Hindlimb muscle (tissue), 1 donor: ENCODE measurements at places on chromosomes 6 and 20. TPM values are rescaled to one million over a fixed set of nuclear protein-coding genes. Genes with fewer than 3 reads are reported as not detected.

ZMYND8 gene
- polyA plus RNA-seq: 18.6 TPM

MC3R gene
- polyA plus RNA-seq: not detected

DNA sequence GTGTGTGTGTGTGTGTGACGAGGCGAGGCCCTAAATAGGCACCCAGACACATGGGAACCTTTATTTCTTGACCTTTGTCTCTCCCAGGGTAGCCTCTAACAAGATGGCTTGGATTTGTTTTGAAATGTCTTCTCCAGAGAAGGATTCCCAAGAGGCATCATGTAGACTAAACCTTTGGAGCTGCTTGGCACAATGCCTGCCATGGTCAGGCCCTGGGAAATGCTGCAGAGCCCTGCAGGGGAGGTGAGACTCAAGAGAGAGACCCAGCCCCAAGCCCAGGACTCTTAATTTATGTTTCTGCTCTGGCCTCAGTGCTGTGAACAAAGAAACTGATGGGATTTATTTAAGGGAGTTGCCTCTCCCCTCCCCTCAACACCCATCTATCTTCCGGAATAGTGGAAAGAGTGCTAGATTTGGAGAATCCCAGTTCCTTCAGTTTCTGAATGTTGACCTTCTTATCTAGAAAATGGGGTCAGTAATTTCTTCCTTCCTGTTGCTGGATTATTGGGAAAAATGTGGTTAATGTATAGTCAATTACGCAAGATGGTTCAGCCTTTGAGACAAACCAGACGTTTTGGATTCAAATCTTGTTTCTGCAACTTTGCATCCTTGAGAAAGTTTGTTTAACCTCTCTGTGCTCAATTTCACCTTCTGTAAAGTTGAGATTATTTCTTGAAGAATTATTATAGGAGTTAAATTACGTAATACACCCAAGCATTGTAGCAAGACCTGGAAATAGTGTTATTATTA is 434.8 kb downstream of the MAFB start:
- DNase-seq: no peak

DNA sequence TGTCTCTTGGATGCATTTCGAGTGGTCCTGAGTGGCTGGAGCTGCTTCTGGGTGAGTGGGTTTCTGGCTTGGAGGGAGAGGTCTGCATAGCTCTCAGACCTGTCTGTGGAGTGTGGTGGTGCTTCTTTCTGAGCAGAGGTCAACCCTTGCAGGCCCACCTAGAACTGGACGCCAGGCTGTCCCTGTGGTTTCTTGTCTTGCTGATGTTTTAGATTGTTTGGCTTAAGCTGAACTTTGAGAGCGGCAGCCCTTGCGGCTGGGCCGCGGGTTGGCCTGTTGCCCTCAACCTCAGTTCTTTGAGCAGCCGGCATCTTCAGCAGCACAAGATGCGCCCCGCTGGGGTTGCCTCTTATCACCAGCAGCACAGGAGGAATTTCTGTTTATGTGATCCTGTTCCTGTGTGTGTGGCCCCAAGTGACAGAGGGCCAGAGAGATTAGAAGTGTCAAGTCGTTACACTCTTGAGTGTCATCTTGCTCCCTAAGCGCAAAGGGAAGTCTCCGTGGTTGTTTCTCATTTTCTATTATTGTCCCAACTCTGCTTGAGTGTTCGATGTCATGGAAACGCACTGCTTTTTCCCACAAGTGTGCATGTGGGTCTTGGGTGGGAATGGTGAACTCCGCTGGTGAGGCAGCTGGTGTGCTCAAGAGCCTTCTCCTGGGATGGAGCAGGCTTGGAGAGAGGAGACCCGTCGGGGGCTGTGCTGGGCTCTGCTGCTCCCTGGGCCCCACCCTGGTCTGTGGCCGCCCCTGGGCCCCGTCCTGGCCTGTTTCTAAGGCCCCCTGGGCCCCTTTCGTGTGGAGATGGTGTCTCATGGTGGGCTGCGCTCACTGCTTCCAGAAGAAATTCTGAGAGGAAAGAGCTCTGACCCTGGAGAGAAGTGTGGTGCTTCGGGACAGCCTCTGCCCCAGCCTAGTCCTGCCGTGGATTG is 20.1 kb upstream of the SLC22A1 start:
- DNase-seq: no peak

DNA sequence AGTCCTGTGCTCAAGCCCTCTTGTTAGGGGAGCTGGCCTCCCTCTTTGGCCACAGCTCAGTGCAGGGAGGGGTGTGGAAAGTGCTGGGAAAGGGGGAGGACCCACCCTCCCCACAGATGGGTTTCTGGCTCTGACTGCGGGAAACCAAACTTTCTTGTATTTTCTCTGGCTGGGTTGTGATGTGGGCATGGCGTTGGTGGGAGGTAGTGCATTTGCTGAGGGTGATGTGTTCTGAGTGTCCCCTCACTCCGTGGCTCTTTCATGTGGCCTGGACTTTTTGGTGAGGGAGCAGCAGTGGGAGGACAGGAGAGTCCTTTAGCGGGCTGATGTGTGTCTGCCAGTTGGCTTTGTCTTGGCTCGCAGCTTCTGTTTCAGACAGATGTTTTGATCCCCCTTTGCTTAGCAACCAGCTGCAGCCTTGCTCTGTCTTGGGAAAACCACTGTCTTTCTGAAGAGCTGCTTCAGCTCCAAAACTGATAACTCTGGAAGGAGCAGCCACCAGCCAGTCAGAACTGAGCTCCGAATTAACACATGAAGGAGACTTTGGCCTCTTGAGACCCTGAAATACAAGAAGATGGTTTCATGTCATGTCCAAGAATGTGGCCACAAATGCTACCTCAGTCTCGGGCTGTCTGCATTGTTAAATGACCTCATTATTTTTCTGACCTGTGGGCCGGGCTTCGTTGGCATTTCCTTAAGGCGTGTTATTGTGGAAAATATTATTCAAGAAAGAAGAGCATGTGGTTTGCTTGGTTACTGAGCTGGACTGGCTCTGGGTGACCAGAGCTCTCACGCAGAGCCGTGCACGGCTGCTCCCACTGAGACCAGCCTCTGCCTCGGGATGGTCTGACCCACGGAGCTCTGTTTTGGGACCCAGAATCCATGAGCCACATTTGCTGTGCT is 21.5 kb downstream of the SYNJ2 start:
- DNase-seq: peak; percentile 91

- no peak for DNase-seq
Measured at GRCh38 chr20:19129976-19130612, 82.3 kb upstream of the SLC24A3 start.

- DNase-seq: peak; percentile 45
Measured at GRCh38 chr20:10090588-10091166, 55.9 kb downstream of the ANKEF1 start.

DNA sequence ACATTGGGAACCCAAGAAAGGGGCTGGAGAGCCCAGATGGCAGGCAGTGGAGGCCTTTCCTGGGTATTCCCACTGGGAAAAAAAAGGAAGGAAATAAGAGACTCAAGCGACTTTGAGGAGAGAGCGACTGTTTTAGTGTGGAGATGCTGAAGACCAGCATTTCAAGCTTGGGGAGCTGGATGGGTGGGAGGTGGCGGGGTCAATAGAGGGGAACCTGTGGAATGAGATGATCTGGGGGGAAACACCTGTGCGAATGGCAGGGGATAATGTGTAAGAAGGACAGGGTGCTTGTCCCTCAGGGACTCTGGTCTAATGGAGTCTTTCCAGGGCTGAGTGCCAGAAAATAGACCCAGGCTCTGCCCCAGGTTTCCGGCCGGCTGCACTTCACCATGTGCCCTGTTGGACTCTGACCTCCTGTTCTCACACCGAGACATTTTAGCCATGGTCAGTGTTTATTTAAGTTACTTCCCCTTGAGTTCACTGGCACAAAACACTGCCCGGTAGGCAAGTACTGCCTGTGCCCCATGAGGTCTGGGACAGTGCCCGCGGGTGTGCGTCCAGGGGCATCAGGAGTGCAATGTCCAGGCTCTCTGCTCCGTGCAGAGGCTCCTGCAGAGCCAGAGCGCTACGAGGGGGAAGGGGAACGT is 50.4 kb upstream of the NKX2-2 start:
- DNase-seq: no peak

DNA sequence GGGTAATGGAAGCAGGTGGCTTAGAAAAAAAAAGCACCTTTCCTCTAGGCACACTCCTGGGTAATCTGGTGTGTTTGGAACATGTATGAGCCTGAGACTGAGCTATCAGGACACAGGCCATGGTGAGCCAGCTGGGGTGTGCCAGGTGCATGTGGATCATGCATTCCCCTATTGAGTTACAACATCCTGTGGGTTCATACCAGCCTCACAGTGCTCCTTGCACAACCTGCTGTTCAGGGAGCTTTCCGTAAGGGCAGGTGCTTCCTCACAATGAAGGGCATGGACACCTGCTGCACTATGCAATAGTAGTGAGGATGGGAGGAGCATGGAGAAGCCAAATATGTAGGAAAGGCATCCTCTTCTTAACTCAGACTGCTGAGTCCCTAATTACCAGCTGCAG is 197.2 kb upstream of the SUPT3H start:
- DNase-seq: no peak

- DNase-seq: no peak
Measured at GRCh38 chr20:37519508-37520418, 1.3 kb upstream of the NNAT start.

DNA sequence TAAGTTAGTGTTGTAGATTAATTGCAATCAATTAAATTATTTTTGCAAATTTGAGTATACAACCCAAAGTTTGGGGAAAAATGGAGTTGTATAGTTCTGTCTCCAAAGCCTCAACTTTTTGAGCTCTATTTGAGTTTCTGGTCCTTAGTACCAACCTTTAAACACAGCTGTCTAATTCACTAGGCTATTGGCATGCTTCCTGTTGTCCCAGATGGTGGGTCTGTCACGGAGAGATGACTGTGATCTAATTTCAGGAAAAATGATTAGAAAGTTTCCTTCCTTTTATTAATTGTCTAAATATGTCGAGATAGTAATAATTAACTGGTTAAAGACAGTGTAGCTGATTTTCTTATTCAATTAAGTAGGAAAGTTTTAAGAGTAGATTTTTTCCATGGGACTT is 109.6 kb downstream of the SCAF8 start:
- DNase-seq: no peak

DNA sequence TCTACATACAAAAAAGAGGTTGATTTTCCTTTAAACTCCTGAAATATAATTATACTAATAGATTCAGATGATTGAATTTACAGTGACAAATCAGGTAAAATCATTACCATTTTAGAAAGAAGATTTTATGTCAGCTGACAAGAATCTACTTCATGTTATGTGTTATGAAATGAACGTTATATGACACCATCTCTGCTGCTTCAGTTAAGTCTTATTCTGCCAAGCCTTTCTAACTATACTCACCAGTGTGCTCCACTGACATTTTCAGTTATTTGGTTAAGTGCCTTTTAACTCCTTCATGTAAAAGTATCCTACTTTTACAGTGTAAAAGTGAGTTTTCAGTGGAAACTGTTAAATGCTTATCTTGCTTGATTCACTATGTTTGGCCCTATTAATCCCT is 80.4 kb downstream of the RWDD2A start:
- DNase-seq: peak; percentile 37

GRCh38 chr6:134254118-134254517 is 63.8 kb downstream of the SGK1 start:
- DNase-seq: no peak

GRCh38 chr6:5128351-5128750 is 43.2 kb downstream of the PPP1R3G start:
- no peak for DNase-seq

DNA sequence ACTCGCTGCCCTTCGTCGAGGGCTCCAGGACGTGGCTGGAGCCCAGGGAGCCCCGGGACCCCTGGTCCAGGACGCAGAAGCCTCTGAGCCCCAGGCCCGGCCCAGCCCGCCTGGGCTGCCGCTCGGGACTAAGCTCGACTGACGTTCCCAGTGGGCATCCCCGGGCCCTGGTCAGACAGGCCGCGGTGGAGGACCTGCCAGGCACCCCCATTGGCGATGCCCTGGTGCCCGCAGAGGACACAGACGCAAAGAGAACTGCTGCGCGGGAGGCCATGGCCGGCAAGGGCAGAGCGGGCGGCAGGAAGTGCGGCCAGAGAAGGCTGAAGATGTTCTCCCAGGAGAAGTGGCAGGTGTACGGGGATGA is 28.9 kb downstream of the ZNF831 start:
- DNase-seq: no peak

DNA sequence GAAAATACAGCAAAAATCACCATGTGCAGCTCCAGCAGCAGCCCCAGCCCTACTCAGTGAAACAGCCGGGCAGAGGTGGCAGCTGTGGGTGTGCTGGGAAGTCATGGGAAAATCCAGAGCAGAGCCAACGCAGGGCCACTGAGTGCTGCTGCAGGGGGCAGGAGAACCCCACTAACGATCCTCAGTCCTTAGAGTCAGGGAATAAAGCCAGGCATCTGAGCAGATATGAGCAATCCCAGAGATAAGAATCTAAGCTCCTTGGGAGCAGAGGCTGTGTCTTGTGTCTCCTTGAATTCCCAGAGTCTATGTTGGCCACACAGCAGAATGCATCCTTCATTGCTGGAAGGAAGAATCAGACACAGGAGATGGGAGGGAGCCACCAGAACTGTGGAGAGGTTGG is 493.1 kb upstream of the MAP3K7 start:
- no peak for DNase-seq

- DNase-seq: no peak
Measured at GRCh38 chr6:7058250-7058923, 49.4 kb upstream of the RREB1 start.

DNA sequence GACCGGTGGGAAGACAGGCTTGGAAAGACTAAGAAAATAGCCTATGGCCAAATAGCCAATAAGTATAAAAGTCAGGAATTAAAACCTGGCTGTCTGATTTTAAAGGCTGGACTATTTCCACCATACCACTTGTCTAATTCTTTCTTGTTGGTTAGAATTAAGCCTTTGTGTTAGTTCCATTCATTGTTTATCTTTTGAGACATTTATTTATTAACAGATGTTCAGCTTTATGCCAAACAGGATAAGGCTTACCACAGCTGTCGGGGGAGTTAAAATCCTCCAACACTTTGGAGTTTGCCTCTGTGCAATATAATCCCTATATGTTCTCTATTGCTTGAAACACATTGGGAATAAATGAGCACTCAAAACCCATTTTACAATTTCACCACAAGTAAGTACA is 208.3 kb downstream of the TMEM200A start:
- peak; percentile 11 for DNase-seq

- peak; percentile 61 for DNase-seq
Measured at GRCh38 chr6:16836144-16836981, 75.1 kb upstream of the ATXN1 start.

DNA sequence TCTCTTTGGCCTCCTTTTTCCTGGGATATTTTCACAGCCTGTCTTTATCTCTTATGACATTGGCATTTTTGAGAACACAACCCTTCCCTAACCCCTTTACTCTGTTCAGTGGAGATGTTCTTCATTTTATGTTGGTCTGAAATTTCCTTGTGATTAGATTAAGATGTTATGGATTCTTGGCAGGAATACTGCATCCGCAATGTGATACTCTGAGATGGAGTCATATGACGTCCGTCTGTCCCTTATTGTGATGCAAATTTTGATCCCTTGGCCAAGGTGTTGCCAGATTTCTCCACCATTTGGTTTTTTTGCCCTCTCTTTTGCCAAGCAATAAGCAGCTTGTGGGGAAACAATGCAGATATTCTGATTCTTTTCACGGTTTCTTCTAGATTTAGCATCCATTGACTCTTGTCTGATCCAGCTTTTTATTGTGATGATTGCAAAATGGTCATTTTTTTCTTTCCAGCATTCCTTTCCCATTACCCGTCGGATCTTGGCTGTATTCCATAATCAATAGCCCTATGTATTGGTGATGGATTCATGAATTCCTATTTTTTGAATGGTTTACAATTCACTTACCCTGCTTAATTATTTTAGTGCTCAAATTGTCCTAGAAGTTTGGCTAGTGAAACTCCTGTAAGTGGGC is 85.1 kb downstream of the NCOA3 start:
- DNase-seq: no peak
